ENCODE measurements at places on chromosomes 5 and 9. TPM values are rescaled to one million over a fixed set of nuclear protein-coding genes. Genes with fewer than 3 reads are reported as not detected.

- no peak for DNase-seq
Observed at GRCh38 chr5:109467058-109467457, 57.3 kb upstream of the PJA2 start.

DNA sequence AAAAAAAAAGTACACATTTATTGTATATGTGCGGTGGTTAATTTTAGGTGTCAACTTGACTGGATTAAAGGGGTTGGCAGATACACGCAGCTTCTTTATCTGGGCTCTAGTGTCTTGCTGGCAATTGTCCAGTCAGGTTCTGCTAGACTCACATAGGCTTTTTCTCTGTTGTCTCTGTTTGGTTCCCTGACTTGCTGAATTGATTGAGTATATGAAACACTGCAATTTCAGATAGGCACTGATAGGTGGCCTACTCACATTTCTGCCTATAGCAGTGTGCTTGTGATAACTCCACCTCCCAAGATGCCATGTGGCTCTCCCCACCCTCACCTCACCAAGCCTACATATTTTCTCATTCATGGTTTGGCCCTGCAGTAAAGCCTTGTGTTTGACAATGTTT lies 52.5 kb downstream of the AOPEP start:
- DNase-seq = no peak

Gene CORO2A
- total RNA-seq = 11.8 TPM

Gene CCNI2
- 0.87 TPM for total RNA-seq

Gene SHISAL2B
- total RNA-seq = not detected

Gene MLANA
- total RNA-seq = not detected

DNA sequence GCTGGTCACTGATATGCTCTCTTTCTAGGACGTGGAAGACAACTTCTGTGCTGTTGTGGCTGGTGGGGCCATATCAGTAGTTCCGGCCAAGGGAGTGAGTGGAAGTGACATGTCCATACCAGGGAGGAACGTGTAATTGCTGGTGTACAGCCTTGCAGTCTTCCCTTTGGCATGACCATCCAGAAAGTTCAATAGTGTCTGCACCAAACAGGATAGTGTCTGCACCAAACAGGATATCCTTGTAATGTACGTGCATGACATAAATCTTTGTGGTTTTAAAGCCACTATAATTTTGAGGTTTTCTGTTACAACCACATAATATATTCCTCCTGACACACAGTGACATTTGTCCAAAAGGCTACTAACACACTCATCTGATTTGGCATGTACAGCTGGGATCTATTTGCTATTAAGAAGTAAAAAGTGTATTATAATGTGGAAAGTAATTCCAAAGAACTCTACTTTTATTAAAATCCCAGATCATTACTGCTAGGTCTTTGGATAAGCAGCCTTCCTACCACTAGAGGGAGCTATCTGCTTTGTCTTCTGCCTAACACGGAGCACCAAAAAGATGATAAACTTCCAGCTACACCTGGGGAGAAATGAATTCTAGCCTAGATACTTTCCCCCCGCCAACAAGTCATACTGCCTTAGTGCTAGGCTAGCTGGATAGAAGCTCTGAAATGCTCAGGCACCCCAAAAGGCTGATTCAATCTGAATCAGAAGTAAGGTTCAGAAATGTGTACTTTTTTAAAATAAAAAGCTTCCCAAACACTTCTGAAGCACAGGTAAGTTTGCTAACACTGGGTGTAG lies 52.7 kb downstream of the RNF145 start:
- DNase-seq = peak; percentile 44

- DNase-seq = no peak
Observed at GRCh38 chr5:111494355-111494999, 17.9 kb downstream of the STARD4 start.

DNA sequence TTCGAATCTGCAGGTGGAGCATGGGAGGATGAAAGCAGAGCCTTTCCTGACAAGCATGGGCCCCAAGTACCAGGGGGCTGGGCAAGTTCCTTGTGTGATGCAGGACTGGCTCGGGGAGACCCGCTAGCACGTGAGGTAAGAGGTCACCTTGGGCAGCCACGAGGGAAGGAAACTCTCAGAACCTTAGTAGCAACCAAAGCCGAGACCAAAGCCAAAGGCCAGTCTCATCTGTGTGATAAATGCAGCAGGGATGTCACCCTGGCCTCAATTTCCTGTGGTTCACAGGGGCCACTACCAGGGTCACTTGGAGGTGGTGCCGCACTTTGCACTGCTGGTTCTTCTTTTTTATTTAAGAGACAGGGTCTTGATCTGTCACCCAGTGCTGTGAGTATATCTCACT lies 39.5 kb downstream of the PRRT1B start:
- DNase-seq = no peak

Gene DNAI1
- not detected for total RNA-seq

DNA sequence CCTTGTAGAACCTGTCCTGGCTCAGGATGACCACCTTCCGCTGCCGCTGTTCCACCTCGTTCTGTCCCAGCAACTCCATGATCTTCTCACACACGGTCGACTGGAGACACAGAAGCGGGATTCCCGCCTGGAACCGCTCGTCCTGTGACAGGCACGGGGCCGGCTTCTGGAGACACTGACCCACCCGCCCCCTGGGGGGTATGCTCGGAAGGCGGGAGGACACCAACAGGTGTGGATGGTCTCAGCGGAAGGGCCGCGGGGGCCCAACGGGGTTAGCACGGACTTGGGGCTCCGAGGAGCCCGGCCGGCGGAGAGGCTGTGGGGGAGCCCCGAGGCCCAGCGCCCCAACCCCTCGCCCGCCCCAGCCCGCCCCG lies 530 bp downstream of the UCK1 start:
- no peak for DNase-seq

- DNase-seq = no peak
Observed at GRCh38 chr9:104319685-104320084, 184.4 kb upstream of the OR13F1 start.

- DNase-seq = peak; percentile 73
Observed at GRCh38 chr9:121550569-121551512, 51.2 kb upstream of the GGTA1 start.

DNA sequence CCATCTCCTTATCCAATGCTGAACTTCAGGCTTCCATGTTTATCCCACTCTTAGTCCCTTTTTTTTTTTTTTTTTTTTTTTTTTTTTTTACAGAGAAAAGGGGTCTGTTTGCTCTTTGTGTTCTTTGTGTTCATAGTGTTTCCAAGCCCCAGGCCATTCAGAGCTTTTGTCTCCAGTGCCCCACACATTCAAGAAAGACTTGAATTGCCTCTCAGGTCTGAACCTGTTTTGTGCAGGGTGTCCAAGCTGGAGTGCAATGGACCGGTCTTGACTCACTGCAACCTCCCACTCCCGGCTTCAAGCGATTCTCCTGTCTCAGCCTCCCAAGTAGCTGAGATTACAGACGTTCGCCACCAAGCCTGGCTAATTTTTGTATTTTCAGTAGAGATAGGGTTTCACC lies 191.2 kb downstream of the PALM2AKAP2 start:
- DNase-seq = no peak

DNA sequence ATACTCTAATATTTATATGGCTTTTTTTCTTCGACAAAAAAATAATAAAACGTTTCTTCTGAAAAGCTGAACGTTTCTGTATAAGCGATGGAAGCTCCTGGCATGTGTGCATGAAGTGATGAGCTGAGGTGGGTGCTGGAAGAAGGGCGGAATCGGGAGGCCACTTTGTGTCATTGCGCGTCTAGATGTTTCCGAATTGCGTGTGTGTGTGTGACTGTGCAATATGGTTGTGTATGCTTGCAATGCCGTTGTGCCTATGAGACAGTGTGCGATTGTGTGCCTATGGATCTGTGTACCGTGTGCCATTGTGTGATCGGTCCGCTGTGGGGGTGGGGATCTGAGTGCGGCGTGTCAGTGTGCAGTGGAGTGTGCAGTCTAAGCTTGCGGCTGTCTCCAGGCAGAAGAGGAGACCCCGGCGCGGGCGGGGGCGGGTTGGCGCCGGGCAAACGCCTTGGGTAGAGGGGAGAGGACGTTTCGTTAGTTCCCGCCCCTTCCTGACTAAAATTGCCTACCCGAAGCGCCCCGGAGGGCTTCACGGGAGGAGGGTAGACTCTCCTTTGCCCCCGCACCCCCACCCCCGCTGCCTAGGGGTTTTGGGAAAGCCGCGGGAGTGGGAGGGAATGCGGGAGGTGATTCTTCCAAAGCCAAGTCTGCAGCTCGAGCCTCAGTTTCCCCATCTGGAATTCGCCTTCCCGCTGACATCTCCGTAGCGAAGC lies 24.2 kb downstream of the PCDHGC5 start:
- no peak for DNase-seq

Gene RFX3
- total RNA-seq = 10.0 TPM

Gene GCNT1
- 3.8 TPM for total RNA-seq

- no peak for DNase-seq
Observed at GRCh38 chr5:97004423-97005060, 68.7 kb downstream of the LNPEP start.

- DNase-seq = no peak
Observed at GRCh38 chr9:73411494-73411893, 259.8 kb downstream of the ANXA1 start.

Measured in activated naive CD4-positive, alpha-beta T cell treated with anti-CD3 and anti-CD28 coated beads, Interleukin-2, amount 50 U/mL, for 72 hours (primary cell).